ENCODE measurements at places on chromosomes 5 and 9. TPM values are rescaled to one million over a fixed set of nuclear protein-coding genes. Genes with fewer than 3 reads are reported as not detected.

DNA sequence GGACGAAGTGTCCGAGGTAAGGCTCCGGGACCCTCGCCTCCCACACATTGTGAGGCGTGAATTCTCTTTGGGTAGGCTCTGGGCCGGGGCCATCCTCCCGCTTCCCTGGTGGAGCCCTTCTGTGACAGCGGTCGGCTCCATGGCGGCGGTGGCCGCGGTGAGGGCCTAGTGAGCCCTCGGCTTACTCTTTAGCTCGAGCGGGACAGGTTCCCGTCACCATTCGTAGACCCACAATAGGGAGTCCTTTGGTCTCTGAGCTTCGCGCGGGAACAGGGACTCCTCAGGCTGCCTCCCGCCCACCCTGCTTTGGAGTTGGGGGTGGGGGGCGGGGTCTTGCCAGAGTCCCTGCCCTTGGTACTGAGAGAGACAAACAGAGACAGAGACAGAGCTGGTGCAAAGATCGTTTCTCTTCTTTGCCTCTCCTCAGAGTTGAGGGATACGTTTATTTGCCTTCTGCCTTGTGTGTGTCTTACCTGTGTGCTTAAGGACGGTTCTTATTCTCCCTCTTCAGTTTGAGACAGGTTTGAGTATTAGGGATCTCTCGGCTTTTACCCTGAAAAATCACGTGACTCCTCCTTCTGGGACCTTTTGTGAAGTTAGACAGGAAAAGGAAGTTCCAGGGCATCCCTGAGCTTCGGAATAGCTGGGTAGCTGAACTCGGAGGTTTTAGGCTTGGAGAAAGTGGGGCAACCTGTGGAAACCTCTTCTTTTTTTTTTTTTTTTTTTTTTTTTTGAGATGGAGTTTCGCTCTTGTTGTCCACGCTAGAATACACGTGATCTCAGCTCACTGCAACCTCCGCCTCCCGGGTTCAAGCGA is 833 bp downstream of the ANKHD1 start:
- no peak for DNase-seq

- DNase-seq = no peak
These were observed 32.3 kb upstream of the UBTD2 start for GRCh38 chr5:172315587-172316493.

GRCh38 chr9:79969393-79970145 is 397.8 kb downstream of the TLE4 start:
- no peak for DNase-seq

DNA sequence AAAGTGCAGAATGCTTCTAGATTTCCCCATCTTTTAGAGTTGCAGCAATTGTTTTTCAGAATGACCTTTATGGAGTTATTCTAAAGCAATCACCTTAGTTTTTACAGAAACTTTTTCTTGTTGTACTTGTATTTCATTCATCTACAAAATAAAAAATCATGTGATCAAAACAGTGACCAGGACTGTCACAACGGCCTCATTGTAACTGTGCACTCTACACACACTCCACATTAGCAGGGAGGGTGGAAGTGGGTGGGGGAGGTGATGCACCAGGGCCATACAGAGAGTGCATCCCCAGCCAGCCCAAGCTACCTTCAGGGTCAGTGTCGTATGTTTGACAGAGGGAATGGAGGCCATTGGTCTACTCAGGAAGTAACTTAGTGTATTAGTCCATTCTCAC is 26.9 kb downstream of the EGFLAM start:
- DNase-seq = no peak

STKLD1 gene
- 0.31 TPM for total RNA-seq

DNA sequence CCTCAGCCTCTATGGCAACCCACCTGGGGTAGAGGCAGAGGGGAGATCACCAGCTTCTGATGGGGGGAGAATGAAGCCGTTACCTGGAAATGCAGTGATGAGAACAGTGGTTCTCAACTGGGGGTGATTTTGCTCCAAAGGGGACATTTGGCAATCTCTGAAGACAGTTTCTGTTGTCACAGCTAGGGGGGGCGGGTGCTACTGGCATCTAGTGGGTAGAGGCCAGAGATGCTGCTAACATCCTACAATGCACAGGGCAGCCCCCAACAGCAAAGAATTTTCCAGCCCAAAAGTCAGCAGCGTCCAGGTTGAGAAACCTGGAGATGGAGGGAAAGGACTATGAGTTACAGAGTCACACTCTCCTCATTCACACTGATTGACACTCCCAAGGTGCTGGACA is 84.5 kb downstream of the FGF1 start:
- DNase-seq = no peak

GRCh38 chr5:76152161-76152560 is 69.0 kb downstream of the SV2C start:
- no peak for DNase-seq

DNA sequence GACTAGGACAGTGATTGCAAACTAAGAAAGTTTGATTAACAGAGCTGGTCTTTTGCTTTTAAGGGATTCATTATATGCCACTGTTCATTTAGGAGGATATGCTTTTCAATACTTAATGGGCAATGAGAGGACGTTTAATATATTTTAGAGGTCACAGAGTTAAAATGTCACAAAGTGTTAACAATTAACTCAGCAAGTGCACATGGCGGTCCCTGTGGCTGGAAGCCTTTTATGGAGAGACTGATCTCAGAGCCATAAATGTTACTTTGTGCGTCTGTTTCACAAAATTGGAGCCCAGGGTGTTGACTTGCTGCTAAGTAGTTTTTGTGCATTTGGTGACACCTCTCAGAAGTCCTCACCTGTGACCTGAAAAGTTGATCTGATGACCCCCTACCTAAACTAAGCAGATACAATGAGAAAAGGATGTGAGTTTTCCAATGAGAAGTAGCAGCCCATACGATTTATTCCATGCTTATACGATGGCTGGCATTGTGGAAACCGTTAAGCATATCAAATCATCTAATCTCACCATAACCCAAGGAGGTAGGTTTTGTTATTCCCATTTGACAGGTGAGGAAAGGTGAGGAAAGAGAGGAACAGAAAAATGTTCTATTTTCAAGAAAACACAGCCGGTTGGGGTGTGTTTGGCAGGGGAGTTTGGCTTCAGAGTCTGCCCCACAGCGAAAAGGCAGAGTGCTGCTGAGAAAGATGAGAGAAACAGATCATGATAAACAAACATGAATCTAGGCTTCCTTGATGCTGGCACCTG is 64.4 kb downstream of the CMYA5 start:
- DNase-seq = no peak
